T-helper 2 cell treated with Interferon-gamma antibody and Interleukin-4, amounts not matched to agents 5 μg/mL and 100 μg/mL, for 36 hours (primary cell): ENCODE measurements at places on chromosomes 13 and 19.
A peak's percentile ranks its signal among the peaks of the same experiment; 100 is the strongest.

DNA sequence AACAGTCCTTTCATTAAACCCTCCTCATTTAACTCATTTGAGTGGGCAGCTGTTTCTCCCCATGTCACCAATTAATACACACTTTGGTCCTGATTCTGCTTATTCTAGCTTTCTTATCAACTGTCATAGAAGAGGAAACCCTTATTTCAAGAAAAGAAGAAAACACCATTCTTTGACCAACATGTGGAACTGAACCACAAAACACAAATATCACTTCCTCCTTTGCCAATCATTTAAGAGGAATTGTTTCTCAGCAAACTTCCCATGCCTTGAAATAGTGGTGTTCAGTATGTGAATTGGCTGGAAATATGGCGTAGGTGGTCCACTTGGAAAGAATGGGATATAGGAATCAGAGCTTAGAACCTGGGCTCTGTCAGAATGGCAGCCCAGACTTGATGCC lies 20.4 kb downstream of the MBD3L2B start:
- no peak for DNase-seq

- DNase-seq = no peak
Observed at GRCh38 chr19:3058009-3058820, 4.1 kb downstream of the TLE5 start.

DNA sequence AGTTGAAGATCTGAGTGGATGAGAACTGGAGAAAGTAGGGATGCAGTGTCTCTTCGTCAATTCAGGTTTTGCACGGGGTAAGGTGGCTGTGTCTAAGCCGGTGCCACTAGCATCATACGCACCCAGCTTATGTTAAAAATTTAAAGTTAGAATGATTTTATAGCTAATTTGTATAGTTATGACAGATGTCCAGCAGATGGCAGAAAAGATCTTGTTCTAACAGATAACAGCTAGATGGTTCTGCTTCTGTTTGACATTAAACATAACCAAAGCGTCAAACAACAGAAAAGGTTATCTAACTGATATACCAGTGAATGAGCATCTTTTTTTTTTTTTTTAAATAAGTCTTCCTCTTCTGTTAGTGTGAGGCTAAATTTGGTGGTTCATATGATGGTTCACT lies 18.8 kb upstream of the EDDM13 start:
- no peak for DNase-seq

DNA sequence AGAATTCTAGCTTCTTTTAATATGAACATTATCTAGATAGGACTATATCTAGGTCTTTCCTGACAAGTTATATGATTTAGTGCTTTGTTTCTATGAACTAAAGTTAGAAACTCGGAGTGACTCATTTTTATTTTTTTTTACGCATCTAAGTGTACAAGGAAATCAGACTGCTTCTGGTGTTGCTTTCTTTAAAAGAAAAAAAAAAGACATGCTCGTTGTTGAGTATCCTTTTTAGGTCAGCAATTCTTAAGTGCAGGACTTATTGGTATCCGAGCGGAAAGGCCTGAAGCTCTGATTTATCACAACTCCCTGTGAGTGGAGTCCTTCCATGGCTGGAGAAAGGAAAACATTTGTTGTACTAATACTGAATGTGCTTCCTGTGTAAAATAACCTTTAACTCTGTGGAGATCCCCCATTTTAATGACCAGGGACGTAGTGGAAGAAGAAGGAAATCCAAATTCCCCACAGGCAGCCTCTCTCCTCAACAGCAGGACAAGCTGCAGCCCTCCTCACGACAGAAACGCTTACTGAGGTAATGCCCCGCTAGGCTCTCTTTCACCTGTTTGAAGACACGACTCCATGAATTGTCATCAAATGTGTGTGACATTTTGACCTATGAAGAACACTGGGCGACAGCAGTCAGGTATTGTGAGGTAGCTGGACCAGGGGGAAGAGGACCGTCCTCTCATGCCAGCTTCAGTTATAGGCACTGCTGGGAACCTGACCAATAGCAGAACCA lies 17.9 kb upstream of the POMP start:
- DNase-seq = no peak

DNA sequence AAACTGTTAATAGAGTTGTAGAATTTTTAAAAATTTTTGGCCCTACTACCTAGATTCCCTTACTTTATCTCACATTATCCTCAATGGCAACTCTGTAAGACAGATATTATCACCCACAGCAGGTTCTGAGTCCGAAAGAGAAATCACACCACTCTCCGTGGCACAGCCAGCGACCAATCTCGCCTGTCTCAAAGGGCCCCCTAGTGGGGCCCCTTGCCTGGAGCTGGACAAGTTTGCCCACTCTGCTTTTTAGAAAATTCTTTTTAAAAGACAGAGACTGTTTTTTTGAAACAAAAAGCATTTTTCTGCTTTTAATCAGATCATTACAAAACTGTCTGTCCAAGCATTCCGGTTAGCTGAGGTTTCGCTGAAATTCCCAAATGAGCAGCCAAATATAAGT lies 21.7 kb downstream of the PHF11 start:
- DNase-seq = no peak

DNA sequence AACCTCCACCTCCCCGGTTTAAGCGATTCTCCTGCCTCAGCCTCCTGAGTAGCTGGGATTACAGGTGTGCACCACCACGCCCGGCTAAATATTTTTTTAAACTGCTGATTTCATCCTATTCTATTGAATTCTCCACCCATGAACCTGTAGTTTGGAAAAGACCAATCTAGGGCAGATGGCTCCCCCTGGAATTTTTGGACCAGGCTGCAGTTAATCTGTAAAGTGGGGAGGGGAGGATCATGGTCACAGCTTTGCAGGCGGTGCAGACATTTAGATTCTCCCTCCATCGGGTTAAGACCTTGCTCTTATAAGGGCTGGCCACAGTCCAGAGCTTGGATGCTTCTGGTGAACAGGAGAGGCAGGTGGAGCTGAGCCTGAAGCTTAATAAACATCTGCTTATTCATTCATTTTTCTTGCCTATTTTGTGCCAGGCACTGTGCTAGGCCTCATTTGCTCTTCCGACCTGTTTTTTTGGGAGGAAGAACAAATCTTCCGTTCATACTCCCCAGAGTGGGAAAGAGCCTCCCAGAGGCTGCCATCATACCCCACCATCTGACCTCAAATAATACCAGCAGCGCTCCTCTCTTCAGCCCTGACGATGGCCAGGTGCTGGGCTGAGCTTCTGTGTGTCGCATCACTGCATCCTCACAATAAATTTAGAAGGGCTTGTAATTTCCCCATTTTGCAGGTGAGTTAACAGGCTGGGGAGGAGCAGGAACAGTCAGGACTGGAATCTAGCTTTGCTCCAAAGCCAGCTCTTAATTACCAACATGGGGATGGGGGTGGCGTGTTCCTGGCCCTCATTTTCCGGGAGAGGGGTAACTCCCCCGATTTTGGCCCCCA lies 902 bp upstream of the CCDC106 start:
- DNase-seq = no peak

DNA sequence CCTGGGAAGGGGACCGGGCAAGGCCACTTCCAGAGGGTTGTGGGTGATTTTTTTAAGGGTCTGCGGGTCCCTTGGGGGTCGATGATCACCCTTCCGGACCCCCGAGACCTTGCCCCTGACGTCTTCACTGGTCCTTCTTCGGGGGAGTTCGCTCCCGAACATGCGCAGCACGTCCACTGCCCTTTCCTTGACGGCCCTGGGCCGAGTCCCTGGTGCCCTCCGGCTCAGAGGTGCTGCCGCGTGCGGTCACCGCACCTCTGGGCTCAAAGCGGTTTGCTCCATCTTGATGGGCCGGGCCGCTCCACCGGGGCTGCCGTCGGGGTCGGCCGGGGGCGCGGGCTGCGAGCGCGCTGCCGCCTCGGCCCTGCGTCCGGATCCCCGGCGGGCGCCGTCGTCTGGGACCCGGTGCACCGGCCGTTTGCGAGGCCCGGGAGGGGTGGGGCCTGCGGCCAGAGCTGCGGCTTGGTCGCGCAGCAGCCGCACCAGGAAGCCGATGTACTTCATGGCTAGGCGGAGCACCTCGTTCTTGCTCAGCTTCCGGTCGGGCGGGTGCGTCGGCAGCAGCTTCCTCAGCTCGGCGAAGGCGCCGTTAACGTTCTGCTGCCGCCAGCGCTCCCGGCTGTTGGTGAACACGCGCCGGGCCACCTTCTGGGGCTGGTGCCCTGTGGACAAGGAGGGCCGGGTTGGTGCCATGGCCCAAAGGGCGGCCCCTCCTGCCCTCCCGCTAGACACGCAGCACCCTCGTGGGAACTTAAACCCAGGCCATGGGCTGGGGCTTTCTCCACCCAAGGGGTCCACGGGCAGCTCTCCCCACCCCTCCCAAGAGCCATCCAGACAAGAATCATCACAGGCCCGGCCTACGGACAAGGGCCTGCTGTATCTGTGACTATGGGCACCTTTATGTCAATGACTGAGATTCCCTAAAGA lies 3.3 kb downstream of the LYL1 start:
- peak; percentile 81 for DNase-seq

- DNase-seq = no peak
Observed at GRCh38 chr13:97497400-97497799, 63.4 kb downstream of the RAP2A start.

DNA sequence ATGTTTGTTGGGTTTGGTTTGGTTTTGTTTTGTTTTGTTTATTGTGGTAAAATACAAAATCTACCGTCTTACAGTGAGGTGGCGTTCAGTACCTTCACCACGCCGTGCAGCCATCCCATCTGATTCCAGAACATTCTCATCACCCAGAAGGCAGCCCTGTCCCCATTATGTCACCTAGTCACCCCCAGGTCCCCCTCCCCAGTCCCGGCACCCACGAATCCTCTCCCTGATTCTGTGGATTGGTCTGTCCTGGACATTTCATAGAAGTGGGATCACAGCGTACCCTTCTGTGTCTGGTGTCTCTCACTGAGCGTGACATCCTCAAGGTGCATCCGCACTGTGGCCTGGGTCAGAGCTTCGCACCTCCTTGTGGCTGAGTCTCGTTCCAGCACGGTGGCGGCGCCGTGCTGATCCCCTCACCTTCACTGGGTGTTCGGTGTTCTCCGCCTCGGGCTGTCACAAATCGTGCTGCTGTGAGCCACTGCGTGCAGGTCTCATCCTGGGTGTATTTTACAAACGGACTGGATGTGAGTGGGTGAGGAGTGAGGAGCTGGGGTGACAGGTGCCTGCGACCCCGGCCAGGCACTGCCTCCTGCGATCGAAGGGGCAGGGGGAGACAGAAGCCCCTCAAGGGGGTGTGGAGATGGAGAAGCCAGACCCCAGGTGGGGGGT lies 580 bp upstream of the TEKTIP1 start:
- no peak for DNase-seq

GRCh38 chr13:21501686-21502085 lies 42.6 kb upstream of the ZDHHC20 start:
- no peak for DNase-seq

- DNase-seq = peak; percentile 65
Observed at GRCh38 chr19:33795370-33796163, 1.1 kb upstream of the KCTD15 start.

GRCh38 chr19:7294558-7295212 lies 471 bp upstream of the INSR start:
- no peak for DNase-seq

- no peak for DNase-seq
Observed at GRCh38 chr19:19051478-19052213, 12.1 kb upstream of the SLC25A42 start.

- DNase-seq = no peak
Observed at GRCh38 chr19:7737215-7737614, 5.3 kb upstream of the CLEC4G start.

- no peak for DNase-seq
Observed at GRCh38 chr19:38763795-38764220, 9.5 kb downstream of the LGALS7 start.

- no peak for DNase-seq
Observed at GRCh38 chr13:46656786-46657185, 103.8 kb downstream of the LRCH1 start.

GRCh38 chr19:13007292-13008045 lies 12.2 kb downstream of the NFIX start:
- no peak for DNase-seq

GRCh38 chr13:98951266-98951665 lies 26.6 kb downstream of the DOCK9 start:
- DNase-seq = no peak

DNA sequence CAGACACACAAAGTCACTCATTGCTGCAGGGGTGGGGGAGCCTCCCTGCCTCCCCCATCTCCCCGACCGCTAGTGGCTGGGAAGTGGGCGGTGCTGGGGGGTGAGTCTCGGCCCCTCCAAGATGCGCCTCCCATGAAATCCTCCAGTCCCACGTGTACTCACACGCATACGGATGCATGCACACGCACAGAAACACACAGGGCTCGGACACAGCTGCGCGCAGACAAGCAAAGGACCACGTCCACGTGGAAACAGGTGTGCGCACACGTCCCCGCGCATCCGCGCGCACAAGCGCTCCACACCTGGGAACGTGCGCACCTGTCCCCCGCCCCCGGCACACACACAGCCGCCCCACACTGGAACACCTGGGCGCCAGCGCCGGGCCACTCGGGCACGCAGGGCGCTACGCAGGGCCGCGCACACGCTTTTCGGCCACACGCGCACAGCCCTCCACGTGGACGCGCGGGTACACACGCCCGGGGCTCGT lies 687 bp downstream of the MATK start:
- no peak for DNase-seq

- DNase-seq = no peak
Observed at GRCh38 chr13:60852886-60853285, 455.9 kb downstream of the TDRD3 start.
